ENCODE measurements at places on chromosomes 5 and 9.

DNA sequence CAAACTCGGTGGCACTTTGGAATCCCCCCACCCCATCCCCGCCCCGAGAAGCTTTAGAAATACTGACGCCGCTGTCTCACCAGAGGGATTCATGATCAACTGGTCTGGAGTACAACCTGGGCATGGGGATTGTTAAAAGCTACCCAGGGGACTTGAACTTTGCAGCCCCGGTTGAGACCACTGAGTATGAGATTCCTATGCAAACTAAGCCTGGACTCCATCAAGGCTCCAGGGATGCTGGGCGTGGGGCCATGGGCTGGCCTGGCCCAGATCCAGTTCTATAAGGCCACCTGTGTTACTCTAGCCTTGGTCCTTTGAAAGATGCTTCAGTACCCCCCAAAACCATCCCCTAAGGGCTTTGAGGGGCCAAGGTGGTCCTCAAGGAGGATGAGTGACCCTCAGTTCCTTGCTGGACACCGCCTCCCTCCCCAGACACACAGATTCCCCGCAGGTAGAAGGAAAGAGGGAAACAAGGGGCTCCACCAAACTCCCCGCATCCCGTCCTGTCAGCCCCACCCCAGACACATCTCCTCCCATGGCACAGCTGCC is 68.5 kb downstream of the MRPL36 start:
- peak; percentile 7 for DNase-seq

DNA sequence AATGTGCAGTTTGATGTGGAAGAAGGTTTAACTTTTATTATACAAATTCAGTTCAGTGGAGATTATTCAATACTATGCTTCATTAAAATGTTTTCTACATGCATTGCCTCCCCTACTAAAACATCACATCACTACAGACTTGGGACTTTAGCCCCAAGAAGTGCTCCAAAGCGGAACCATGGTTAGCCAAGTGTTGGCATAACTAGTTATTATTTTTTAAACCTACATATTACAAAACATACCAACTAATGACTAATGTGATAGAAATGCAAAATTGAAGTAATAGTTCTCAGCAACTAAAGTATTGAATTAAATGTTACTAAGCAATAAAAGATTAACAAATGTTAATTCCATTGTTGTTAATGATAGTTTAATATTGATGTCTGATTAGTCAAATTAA is 74.5 kb downstream of the XRCC4 start:
- no peak for DNase-seq

- no peak for DNase-seq
These were observed 70.2 kb downstream of the SEMA4D start for GRCh38 chr9:89427621-89428221.

GRCh38 chr9:81613002-81613812 is 76.1 kb downstream of the TLE1 start:
- peak; percentile 80 for DNase-seq

DNA sequence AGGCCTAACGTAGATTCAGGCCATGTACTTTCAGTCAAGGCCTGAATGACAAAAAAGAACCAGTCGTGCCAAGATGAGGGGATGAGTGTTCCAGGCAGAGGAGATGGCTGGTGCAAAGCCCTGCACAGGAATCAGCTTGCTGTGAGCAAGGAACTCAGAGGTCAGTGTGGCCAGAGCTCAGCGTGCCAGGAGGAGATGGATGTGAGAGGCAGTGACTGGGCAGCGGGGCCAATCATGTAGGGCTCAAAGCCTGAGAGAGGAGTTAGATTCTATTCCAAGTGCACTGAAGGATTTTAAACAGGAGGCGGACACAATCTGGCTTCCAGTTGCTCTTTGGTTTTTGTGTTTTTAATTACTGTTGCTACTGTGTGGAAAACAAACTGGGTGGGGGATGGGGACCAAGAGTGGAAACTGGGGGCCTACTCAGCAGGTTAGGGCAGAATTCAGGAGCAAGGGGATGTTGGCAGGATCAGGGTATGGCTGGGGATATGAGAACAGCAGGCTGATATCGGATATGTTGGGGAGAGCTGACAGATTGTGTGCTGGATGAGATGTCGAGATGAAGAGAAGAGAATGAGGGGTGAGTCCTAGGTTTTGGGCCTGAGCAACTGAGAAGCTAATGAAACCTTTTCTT is 64.3 kb downstream of the ANGPTL2 start:
- no peak for DNase-seq

All from right forelimb (tissue), 1 donor.